ENCODE measurements at places on chromosomes 5 and 9.

- no peak for DNase-seq
Measured at GRCh38 chr5:165805756-165806155, 2300.3 kb downstream of the MAT2B start.

DNA sequence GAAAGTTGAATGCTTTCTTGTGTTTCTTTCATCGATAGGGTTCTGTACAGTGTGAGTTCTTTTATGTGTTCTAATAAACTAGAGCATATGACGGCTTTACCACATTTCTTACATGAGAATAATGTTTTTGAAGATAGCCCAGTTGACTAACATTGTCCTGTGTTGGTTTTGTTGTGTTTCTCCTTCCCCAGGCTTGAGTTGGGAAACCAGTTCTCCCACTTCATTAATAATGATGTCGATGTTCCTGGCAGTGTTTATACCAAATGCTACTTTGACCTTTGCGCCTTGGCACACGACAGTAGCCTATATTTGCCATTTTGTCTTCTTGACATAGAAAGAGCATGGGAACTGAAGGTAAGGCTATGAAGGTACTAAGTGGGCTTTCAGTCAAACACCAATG lies 14.4 kb upstream of the ZNF782 start:
- DNase-seq = no peak

DNA sequence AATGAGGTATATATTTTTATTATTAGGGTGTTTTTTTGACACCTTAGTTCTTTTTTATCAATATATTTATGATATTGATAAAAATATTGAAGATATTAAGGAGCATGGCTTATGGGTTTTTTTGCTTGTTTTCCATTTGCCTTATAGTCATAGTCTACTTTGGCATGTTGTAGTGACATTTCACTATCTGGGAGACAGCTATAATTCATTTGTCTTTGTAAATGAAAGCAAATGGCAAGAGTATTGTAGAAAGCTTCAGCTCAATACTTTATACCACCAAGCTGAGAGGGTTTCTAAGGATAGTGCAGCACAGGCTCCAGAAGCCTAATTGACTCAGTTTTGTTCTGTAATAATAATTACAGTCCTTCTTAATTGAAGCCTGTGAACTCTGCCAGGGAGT lies 1182.3 kb downstream of the EFNA5 start:
- DNase-seq = no peak

- no peak for DNase-seq
Measured at GRCh38 chr5:142408981-142409481, 84.2 kb upstream of the SPRY4 start.

DNA sequence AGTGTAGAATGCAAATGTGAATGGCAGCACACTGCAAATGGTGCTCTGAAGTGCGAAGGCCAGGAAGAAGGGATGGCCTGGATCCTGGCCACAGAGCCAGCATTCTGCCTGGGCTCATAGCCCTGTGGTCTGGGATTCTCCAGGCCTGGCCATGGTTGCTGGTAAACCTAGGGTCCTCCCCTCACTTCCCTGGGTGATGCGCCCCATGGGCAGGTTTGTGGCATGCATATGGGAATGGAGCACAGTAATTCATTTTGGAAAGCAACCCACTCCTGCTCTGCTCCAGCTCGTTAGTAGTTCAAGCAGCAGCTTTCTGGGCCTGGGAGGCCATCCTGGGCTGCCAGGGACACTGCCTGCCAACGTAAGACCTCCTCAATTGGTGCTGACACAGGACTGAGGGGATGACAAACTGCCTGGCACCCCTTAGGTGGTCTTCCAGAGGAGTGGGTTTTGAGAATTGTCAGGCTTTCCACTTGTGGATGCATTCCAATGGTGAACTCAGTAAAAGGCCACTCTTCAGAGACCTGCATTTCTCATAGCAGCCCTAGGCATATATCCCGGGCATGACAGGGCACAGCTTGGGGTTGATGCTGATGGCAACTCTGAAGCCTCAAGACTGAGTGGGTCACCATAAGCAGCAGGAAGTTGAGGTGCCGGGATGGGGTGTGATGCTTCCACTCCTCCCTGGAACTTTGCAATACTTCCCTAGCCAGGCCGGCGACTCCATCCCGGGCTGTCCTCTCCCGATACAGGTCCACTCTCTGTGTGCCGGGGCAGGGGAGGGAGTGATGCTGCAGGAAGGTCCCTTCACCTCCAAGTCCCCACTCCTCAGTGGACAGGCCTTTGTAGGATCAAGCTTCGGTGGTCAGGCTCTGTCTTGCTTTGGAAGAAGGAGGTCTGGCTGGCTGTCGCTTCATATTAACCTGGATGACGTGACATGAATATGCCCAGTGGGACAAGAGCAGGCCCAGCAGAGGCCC lies 1.2 kb upstream of the SLC25A48 start:
- no peak for DNase-seq

DNA sequence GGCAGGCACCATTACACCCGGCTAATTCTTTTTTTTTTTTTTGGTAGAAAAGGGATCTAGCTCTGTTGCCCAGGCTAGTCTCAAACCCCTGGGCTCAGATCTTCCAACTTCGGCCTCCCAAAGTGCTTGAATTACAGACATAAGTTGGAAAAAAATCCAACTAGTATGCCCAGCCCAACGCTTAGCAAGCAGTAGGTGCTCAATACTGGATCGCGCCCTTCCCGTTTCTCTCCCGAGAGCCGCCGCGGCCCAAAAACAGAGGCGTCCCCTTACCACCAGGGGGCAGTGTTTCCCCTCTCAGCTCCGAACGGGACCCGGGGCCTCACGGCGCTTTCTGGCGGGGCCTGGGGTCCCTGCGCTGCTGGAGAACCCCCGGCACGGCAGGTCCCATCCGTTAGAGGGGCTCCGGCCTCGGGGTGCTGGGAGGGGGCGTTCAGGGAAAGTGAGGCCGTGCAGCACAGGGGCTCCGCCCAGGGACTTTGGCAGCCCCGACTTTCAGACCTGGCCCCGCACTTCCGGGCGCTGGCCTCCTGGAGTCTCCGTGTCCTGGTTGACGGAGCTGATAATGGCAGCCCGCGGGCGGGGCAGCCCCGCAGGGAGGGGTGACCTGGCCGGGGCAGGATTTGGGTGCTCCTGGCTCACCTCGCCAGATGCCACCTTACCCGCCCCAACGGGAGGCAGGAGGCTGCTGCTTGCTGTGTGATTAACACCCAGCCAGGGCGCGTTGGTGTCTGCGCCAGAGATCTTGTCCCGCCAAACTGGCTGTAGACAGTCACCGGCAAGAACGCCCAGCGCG lies 15.2 kb downstream of the PTGES start:
- DNase-seq = peak; percentile 36

GRCh38 chr5:14810282-14810681 lies 61.3 kb downstream of the ANKH start:
- no peak for DNase-seq

GRCh38 chr9:84151640-84152039 lies 171.0 kb downstream of the RMI1 start:
- DNase-seq = no peak

DNA sequence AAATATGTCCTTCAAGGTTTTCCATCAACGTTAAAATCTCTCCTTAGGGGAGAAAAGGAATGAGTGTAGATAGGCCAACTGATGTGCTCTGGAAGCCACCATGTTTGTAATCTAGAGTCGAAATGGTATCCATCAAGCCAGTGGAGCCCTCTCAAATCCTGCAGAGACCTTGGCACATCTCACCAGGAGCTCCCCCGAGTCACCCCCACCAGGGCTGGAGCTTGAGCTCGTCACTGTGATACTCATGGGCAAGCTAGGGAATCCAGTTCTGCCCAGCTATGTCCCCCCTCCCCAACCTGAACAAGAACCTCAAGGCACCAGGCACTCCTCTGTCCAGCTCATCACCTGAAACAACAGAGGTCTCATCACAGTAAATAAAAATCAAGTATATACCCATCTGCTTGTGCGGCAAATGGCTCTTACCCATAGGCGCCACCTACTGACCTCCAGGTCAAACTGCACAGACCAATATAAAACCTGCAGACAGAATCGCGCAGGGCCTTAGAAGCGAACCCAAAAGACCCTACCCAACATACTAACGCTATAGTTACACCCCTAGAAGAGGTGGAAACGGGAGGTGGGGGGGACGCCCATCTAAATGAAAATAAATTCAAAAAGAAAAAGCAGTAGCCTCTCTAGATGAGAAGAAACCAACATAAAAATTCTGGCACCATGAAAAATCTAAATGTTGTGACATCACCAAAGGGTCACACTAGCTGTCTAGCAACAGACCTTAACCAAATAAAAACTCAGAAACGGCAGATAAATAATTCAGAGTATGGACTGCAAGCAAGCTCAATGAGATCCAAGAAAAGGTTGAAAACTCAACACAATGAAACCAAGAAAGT lies 75.0 kb downstream of the TTC39B start:
- DNase-seq = no peak

DNA sequence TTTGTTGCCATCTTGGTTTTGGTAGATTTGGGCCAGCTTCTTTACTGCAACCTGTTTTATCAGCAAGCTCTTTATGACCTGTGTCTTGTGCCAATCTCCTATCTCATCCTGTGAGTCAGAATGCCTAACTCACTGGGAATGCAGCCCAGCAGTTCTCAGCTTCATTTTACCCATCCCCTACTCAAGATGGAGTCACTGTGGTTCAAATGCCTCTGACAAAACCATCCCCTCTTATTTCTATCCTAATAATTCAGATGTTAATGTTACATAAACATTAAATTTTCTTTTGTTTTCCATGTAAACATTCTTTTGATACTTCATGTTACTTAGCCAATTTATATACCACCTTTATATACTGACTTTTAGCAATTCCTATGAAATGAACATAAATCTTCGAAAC lies 746.3 kb downstream of the CDH18 start:
- DNase-seq = no peak

DNA sequence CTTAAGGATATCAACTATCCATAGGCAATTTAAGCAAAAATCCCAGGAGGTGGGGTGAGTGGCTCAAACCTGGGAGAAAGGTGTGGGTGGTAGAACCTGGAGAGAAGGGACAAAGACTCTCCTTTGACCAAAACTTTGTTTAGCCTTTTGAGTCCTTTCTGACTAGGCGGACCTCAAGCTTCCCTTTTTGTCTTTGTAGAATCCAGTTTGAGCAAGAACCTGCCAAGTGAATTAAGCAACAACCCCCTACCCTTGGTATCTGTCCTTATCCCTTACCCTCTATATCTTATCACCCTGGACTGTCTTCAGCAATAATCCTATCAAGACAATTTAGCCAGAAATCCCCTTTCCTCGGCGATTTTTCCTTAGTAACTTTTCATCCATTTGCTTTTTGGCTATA lies 53.5 kb upstream of the SLC28A3 start:
- DNase-seq = no peak

GRCh38 chr5:32413466-32414263 lies 30.9 kb downstream of the ZFR start:
- no peak for DNase-seq

DNA sequence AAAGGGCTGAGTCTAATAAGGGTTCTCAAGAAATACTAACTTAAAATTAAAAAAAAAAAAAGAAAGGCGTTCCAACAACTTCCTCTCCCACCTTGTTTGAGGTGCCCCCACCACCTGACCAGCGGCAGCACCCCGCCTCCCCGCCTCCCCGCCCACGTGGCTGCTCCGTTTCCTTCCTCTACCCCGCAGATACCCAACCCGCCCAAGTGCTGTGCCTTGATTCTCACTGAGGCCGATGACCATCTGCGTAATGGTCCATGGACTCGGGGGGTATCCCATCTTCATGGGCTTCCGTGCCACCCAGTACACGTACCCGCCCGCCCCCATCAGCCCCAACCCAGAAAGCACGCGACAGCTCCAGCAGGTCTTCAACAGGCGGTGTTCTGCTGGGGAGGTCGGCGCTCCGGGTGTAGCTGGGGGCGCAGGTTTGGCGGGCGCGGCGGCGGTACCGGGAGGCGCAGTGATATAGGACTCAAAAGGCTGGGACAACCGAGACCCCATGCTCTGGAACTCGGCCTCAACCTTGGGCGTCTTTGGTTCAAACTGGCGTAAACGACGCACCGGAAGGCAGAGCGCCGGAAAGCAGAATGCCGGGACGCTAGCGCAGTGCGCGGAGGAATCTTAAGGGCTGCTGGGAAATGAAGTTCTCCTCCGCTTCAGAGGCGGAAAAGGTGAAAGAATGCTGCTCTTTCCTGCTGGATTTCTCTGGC lies at the start of gene DMAC1:
Gene DMAC1, minus strand, starts transcription at position 545 of the 710 bp plus-strand sequence. Its CDS starts 44 bp downstream, at position 501.
- peak; percentile 60 for DNase-seq

DNA sequence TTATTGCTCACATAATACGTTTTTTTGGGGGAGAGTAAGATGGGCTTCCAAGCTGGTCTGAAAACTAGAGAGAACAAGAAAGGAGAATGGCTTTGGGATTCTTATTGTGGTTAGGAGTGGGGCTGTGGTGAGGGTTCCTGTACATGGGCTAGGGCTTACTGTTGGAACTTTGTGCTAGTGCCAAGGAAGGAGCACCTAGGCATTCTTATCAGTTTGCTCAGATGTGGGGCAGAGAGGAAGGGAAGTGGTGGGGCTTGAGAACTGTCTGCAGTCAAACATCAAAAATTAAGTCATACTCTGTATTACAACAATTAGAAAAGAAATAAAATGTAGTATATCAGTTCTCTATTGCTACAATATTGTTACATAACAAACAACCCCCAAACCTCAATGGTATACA lies 4.0 kb upstream of the THBS4 start:
- no peak for DNase-seq

- no peak for DNase-seq
Measured at GRCh38 chr9:27117489-27118135, 8.6 kb downstream of the TEK start.

- DNase-seq = peak; percentile 65
Measured at GRCh38 chr9:38318759-38319495, 73.6 kb upstream of the ALDH1B1 start.

DNA sequence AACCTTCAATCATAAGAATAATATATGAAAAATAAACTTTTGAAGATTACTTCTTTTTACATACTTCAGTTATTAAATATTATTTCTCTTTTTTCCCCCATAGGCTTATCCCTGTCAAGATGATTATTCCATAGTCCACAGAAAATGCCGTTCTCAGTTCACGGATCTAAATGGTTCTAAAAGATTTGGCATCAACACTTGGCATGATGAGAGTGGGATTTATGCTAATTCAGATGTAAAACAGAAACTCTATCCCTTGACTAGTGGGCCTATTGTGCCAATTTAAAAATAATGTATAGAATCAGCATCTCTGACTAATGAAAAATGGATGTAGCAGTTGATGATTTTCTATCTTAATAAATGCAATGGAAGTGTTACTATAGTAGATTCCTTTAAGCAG lies 85.2 kb downstream of the CFAP95 start:
- no peak for DNase-seq

DNA sequence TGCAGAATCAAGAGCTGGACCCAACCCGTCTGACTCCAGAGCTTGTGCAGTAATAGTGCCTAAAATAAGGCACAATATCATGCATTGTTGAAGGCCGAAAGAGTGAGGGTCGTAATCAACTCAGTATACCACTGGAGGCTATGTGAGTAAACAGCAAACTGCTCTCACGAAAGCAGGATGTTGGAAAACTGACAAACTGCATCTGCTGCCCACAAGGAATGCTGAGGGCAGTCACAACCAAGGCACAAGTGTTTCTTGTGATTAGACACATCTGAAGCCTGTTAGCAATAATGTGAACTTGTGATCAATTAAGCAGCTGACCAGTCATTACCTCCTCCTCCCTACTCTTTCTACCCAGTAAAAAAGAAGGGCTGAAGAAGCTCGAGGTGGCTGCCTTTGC lies 48.8 kb downstream of the TRPM3 start:
- DNase-seq = no peak

GRCh38 chr9:85136507-85136906 lies 467.0 kb downstream of the NTRK2 start:
- DNase-seq = no peak

- DNase-seq = peak; percentile 23
Measured at GRCh38 chr9:111691672-111692329, 30.4 kb downstream of the GNG10 start.
